ENCODE measurements at places on chromosomes 12 and 14.

- no peak for DNase-seq
Observed at GRCh38 chr12:19217446-19217845, 87.9 kb downstream of the PLEKHA5 start.

DNA sequence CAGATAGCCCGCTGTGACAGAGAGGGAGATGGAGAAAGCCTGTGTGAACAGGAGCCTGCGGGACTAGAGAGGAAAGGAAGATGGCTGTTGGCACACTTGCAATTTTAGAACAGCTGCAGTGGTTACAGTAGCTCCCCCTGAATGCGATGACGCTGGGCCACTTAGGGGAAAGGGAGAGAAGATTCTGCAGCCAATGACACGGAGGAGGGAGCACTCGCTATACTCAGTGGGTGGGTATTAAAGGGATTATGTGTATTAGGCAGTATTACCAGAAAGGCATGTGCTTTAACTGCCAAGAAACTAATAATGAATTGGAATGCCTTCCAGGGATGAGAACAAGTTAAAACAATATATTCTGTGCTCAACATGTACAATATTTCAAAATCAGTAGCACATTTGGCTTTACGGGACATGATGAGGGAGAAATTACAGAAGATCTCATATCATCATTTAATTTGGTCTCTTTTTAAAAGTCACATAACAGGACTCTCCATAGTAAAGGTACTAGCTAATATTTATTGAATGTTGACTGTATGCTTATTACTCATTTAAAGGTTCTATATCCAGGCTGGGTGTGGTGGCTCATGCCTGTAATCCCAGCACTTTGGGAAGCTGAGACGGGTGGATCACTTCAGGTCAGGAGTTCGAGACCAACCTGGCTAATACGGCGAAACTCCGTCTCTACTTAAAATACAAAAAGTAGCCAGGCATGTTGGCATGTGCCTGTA lies 35.9 kb upstream of the FOS start:
- no peak for DNase-seq

DNA sequence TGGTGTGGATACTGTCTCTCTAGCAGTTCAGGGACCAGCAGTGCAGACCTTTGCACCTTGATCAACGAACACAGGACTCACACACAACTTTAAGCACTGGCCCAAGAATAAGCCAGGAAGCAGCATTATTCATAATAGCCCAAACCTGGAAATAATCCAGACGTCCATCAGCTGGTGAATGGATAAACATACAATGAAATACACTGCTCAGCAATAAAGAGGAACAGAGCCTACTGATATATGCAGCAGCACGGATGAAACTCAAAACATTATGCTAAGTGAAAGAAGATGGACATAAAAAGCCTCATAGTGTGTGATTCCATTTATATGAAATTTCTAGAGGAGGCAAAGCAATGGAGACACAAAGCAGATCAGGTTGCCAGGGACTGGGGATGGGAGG lies 303.9 kb upstream of the FKBP4 start:
- no peak for DNase-seq

DNA sequence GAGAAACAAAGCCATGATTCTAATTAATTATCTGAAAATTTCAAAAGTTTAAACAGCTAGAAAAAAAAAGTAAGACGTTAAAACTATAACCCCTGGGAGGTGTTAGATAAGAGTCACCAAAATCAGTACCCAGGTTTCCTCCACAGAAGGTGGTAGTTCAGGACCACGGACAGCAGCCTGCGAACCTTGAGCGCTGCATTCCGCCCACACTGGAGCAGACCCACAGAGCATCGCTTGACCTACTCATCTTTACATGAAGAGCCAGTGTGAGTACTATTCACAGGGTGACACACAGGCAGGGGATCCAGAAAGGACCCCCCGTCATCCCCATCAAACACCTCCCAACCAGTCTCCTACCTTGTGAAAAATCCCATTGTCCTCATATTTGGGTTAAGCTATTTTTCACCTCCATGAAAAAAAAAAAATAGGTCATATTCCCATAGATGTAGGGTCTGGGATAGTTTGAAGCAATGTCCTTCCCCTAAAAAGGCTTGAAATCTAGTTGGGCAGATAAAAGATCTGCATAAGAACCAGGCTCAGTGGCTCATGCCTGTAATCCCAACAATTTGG lies 8.8 kb upstream of the CHGA start:
- DNase-seq: no peak

- no peak for DNase-seq
Observed at GRCh38 chr12:92871116-92871515, 58.0 kb downstream of the EEA1 start.

GRCh38 chr12:120692524-120693033 lies 5.6 kb downstream of the MLEC start:
- no peak for DNase-seq

DNA sequence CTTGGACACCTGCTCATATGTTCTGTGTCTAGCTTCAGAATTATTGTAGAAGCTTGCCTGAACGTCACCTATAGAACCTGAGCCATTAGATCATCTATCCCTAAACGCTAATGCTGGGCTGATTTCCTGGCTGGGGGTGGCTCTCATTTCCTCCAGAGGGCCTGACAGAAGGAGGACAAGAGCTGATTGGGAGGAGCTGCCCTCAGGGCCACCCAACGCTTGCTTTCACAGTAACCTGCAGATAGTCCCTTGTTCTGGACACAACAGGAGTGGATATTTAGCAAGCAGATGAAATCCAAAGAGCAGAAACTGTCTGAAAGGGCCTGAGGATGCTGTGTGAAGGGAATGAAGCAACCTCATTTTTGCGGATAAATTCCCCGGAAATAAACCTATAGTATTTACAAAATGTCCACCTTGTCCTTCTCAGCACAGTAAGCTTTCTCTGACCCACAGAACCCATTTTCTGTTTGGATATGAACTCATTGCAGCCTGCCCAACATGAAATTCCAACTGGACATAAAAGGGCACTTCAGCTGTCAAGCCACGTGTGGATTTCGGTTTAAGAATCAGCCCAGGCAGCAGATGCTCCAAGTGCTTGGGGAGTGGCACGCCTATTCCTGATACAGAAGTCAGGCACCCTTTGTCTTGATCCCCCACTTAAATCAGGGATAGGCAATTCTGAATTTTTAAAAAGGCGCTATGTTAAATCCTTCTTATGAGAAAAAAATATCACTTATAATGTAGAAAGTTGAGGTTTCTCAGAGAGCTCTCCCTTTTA lies 32.8 kb upstream of the TUBA1C start:
- DNase-seq: no peak

DNA sequence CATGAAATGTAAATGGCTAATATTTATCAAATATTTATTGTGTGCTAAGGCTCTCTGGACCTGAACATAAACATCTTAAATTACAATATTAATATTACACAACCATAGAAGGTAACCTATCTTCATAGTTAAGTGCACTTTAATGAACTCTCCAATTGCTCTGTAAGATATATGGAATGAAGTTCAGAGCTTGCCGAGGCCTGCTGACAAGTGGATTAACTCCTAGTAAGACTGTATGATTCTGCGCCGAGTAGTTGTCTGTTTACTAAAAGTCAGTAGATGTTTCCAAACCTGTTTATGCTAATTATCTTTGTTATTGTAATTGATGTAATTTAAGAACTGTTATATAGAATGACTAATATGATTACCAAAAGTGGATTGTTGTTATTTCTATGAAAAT lies 77.2 kb downstream of the PTPRR start:
- no peak for DNase-seq

Measured in mesothelial cell of epicardium (in vitro differentiated cells).